ENCODE measurements at places on chromosomes 5 and 9.

GRCh38 chr9:1712861-1713450, 302.2 kb upstream of the SMARCA2 start:
- no peak for DNase-seq

DNA sequence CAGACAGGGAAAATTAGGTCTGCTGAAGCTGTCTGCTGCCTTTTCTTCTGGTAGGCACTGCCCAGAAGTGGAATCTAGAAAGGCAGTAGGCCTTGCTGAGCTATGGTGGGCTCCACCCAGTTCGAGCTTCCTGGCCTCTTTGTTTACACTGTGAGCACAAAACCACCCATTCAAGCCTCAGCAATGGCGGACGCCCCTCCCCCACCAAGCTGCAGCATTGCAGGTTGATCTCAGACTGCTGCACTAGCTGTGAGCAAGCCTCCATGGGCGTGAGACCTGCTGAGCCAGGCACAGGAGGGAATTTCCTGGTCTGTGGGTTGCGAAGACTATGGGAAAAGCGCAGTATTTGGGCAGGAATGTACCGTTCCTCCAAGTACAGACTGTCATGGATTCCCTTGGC, 18.5 kb downstream of the AGTPBP1 start:
- DNase-seq: no peak

GRCh38 chr5:171535162-171535561, 115.7 kb downstream of the FGF18 start:
- DNase-seq: no peak

- DNase-seq: peak; percentile 49
These were observed at the start of gene NME5 for GRCh38 chr5:138138949-138139780. Gene NME5, minus strand, starts transcription at chr5:138139428. Its CDS starts 648 bp downstream, at chr5:138138780.

DNA sequence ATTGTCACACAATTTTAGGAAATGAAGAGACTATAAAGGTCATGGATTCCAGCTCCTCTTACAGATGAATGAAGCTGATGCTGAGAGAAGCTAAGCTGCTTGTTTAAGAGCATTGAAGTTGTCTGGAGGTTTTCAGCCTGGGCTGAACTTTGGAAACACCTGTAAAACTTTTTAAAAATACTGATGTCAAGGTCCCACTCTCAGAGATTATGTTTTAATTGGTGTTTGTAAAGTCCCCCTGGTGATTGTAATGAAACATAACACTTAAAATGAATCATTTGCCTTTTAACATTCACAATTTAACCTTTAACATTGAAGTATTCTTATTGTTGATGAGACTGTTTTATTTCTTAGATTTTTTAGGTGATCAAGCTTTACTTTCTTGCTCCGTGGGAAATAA, 16.4 kb downstream of the RAD23B start:
- no peak for DNase-seq

GRCh38 chr5:154542000-154542399, 64.0 kb upstream of the HAND1 start:
- no peak for DNase-seq

- DNase-seq: peak; percentile 83
These were observed 56.2 kb upstream of the LPAR1 start for GRCh38 chr9:111094433-111094924.

- DNase-seq: peak; percentile 75
These were observed 45.9 kb downstream of the PRRT1B start for GRCh38 chr9:131590907-131591844.

- DNase-seq: no peak
These were observed 123.9 kb upstream of the PUM3 start for GRCh38 chr9:2967766-2968165.

GRCh38 chr9:19788614-19789271, at the start of gene SLC24A2:
Gene SLC24A2, minus strand, starts transcription at chr9:19789037.
- DNase-seq: no peak

GRCh38 chr5:133328800-133329199, 277.0 kb downstream of the HSPA4 start:
- DNase-seq: no peak

DNA sequence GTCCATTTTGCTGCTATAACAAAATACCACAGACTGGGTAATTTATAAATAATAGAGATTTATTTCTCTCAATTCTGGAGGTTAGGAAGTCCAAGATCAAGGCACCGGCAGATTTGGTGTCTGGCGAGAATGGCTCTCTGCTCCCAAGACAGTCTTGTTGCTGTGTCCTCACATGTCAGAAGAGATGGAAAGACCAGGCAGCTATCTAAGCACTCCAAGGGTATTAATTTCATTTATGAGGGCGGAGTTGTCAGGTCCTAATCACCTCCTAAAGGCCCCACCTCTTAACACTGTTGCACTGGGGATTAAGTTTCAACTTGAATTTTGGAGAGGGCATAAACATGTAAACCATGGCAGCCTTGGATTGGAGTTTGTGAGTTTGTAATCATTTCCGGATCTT, 30.3 kb downstream of the ADCY2 start:
- DNase-seq: no peak

DNA sequence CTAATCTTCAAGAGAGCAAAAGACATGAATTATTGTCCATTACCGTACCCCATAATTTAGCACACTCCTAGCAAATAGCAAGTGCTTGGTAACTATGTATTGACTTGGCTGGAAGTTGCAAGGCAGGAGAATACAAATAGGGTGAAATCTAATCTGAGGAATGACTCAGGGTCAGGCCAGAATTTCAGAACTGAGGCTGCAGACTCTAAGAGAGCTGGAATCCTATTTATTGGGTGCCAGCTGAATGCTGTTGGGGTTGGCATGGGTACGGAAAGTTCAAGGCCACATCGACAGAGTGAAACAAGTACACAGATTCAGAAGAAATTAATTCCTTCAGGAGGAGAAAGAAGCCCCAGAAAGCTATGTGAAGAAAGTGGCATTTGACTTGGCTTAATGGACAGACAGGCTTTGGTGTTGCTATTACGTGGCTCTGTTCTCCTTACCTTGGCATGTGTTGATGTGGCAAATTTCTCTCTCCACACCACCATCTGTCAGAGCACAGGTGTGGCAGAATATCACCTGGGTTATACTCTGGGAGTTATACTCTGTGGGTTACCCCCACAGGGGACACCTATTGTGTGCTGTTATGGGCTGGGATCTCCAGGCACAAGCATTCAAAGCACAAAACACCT, 20.9 kb upstream of the ASTN2 start:
- DNase-seq: no peak

Measured in fibroblast of the aortic adventitia (primary cell).